ENCODE measurements at places on chromosomes 16 and 17.

- DNase-seq, result no peak
Measured at GRCh38 chr17:30235386-30236296, at the start of gene SLC6A4. TSS of gene SLC6A4 (minus strand) at chr17:30235697. CDS start at chr17:30221958, 13,739 bp downstream.

- no peak for DNase-seq
Measured at GRCh38 chr16:9135797-9136196, 44.4 kb downstream of the HAPSTR1 start.

- DNase-seq, result no peak
Measured at GRCh38 chr16:53953336-53953735, 249.4 kb downstream of the FTO start.

- DNase-seq, result no peak
Measured at GRCh38 chr16:61901689-61902088, 134.5 kb downstream of the CDH8 start.

DNA sequence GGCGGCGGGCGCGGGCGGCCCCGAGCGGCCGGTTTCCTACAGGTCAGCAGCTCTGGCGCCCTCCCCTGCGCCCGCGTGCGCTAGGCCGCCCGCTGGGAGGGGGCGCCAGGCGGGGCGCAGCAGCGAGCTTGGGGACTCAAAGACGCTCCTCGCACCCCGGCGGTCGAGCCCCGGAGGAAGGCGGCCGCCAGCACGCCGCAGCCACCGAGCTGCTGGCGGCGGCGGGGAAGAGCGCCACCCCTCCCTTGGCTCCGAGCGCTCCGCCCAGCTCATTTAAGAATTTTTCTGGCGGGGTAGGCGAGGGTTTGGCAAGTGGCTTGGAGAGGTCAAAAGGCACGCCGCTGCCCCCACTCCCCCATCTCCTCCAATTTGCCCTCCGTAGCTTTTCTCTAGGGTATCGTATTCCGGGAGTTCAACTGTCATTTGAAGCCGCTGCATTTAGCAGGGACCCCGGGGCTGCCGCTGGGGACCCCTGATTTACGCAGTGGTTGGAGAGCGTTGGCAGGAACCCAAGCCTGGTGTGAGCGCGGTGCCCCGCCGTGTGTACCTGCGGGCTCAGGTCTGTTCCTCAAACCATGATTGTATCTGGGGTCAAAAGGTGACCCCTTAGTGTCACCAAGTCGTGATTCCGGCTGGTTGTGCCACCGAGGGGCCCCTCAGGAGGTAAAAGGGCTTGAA lies 59.5 kb upstream of the GSE1 start:
- no peak for DNase-seq

All from T1000 (cell line).